ENCODE measurements at places on chromosomes 13 and 19. TPM values are rescaled to one million over a fixed set of nuclear protein-coding genes. Genes with fewer than 3 reads are reported as not detected.

- DNase-seq, result no peak
Observed at GRCh38 chr13:75512253-75512652, 25.4 kb downstream of the COMMD6 start.

GRCh38 chr13:41177616-41178015 lies 16.8 kb downstream of the KBTBD7 start:
- DNase-seq, result no peak

- DNase-seq, result no peak
Observed at GRCh38 chr13:100794575-100794974, 120.0 kb upstream of the TMTC4 start.

DNA sequence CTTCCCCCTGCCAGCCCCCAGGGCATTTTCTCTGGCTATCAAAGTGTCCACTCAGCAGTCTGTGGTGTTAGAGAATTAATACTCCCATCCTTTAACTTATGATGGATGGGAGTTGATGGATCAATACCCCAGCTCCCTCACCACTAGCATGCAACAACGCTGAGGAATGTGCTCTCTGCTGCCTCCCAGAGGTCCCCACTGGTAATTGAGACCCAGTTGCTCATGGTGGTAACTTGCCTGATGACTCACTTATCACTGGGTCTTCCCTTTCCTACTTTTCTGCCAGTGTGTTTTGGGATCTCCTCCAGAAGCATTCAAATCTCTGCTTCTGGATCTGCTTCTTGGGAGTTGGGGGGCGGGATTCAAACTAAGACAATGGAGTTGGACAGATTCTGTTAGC lies 20.3 kb upstream of the CACNA1A start:
- no peak for DNase-seq

GRCh38 chr13:63433546-63434150 lies 2018.0 kb upstream of the PCDH20 start:
- DNase-seq, result no peak

ZNF442 gene
- 7.2 TPM for polyA plus RNA-seq

ZNF844 gene
- 32.1 TPM for polyA plus RNA-seq

TNNI3 gene
- polyA plus RNA-seq, result 5.3 TPM
